Activated T-helper 17 cell treated with anti-CD3 and anti-CD28 coated beads, Interleukin-2, amount 50 U/mL, for 72 hours (primary cell): ENCODE measurements at places on chromosomes 2 and 18. TPM values are rescaled to one million over a fixed set of nuclear protein-coding genes. Genes with fewer than 3 reads are reported as not detected.

GRCh38 chr2:158091647-158092046 lies 10.0 kb upstream of the UPP2 start:
- ATAC-seq = no peak

DNA sequence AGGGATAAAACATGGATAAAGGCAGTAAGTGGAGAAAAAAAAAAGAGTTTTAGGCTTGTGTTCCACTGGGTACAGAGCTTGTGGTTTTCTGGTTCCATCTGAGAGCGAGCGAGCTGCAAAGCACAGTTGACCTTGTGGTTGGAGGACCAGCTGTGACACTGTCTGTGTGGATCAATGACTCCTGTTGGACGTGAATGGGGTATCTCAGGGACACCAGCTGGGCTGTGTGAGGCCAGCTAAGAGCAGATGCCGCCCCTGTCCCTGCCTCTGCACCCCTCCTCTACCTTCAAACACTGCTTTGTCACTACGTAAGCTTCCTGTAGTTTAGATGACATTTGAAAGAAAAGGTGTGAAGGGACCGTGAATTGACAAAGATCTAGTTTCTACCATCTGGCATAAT lies 67.8 kb downstream of the QPCT start:
- no peak for ATAC-seq

Gene ZBTB7C
- total RNA-seq = 0.40 TPM

DNA sequence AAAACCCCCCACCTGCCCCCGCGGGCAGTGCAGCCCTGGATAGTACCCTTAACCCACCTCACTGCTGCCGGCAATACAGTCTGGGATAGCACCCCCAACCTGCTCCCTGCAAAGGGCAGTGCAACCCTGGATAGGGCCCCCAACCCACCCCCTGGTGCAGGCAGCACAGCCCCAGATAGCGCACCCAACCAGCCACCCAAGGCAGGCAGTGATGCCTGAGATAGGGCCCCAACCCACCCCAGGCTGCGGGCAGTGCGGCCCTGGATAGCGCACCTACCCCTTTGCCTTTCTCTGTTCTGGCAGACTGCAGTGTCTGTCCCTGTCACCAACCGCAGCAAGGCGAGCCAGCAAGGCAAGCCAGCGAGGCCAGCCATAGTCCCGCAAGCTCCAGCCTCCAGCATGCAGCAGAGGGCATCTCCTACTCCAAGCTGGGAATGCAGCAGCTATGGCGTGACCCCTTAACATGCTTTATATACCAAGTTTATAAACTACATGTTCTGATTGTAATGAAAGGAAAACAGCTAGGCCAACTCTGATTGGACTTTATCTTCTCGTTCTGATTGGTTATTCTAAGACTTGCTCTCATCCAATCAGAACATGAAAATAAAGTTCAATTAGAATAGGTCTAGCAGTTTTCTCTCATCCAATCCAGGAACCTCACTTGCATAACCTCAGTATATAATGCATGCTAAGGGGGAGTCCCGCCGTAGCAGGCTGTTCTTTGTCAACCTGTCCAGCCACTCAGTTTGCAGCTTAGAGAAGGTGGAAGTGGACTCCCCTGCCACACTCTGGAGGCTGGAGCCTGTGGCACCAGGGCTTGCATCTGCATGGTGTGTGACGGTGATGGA lies 34.1 kb upstream of the ANKRD62 start:
- no peak for ATAC-seq
